ENCODE measurements at places on chromosomes 2 and 18.

DNA sequence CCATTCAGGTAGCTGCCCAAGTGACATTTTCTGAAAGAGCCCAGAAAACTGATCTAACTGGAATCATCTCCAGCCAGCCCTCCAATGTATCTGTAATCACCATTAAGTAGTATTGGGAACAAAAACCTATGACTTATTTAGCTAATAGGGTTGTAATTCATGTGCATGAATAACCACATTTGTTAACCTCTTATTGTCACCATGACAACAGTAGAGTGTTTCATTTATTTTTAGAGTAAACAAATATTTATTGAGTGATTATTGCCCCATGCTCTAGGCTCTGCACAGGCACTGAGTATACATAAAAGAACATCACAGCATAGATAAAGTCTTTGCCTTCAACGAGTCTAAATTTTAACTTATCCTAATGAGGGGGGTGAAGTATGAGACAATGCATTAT lies 265.4 kb upstream of the UBE2E3 start:
- peak; percentile 70 for DNase-seq

GRCh38 chr18:74229005-74229404 lies 62.8 kb downstream of the CYB5A start:
- no peak for DNase-seq

GRCh38 chr2:75030218-75031009 lies 72.0 kb downstream of the POLE4 start:
- DNase-seq: no peak

GRCh38 chr2:161042990-161043625 lies 117.1 kb upstream of the TANK start:
- no peak for DNase-seq

- DNase-seq: no peak
These were observed 65.9 kb downstream of the KCNF1 start for GRCh38 chr2:10977621-10978020.

DNA sequence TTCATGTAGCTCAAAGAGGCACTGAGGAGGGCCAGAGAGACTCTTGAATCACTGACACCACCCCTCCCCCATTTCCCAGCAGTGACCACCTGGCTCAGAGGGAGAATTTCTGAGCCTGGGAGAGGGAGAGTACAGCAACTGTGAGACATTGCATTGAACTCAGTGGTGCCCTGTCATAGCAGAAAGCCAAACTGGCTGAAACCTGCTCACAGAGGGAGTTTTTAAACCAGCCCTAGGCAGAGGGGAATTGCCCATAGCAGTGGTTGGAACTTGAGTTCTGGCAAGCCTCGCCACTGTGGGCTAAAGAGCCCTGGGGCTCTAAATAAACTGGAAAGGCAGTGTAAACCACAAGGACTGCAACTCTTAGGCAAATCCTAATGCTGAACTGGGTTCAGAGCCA lies 243.1 kb downstream of the ADCYAP1 start:
- no peak for DNase-seq

GRCh38 chr2:225691711-225692110 lies 292.2 kb downstream of the NYAP2 start:
- no peak for DNase-seq

DNA sequence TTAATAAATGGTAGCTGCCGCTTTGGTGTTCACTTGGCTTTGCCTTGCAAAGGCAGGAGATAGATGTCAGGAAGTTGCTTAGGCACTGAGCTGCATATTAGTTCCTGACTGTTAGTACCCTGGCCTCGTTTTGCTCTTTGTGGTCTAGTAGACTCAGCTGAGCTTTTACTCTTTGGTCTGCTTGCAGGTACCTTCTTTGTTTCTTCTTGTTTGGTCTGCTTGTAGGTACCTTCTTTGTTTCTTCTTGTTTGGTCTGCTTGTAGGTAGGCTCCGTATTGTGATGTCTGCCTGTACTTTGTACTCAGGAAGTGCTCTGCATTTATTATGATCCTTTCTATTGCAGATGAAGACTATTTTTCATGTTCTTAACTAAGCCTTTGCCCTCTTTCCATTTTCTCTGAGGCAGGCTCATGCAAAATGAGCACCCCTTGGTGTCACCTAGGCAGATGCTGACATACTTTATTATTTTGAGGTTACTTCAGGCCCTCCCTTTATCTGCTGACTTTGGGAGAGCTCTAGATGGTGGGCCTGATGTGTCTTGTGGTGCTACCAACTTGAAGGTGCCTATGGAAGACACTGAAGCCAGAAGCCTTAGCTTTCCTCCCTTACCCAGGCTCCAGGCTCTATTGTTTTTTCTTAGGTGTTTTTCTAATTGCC lies 6.0 kb downstream of the RPIA start:
- no peak for DNase-seq

- no peak for DNase-seq
These were observed 411.8 kb downstream of the MTX2 start for GRCh38 chr2:176680916-176681516.

DNA sequence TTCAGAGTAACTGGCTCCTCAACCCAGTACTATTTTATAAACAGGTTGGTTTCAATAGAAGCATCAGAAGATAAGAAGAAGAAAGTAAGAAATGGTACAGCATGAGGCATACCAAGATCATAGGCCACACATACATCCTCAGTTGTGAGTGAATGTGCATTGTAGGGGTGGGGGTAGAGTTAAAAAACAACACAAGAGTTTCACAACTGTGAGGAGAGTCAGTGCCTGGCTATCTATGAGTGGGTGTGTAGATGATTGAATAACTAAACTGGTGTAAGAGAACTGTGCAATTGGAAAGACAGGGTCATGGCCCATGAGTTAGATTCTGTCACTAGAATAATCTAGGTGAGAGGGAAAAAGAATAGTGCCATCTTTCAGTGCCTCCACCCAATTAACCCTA lies 748.2 kb upstream of the ACVR2A start:
- no peak for DNase-seq

DNA sequence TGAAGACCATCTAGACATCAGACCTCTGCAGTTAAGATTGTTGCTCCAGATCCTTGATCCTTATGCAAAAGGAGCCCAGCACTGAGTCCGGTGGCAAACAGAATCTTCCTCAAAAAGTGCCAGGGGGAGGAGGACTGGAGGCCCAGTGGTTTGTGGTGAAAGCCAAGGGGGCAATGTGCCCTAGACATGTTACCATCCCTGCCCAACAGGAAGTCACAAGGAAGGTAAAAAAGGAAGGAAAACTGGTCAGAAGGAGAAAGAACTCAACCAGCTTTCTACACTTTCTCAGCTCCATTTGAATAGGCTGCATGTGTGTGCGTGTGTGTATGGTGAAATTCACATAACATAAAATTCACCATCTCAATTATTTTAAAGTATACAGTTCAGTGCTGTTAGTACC lies 25.0 kb upstream of the KDM3A start:
- DNase-seq: no peak

Data from NCI-H2081 treated with DMSO at 0.1 percent for 48 hours (cell line).